Suppressor macrophage treated with lipopolysaccharide for 4 hours (primary cell): ENCODE measurements at places on chromosomes 2 and 18.

- no peak for DNase-seq
These were observed 101.9 kb downstream of the DNER start for GRCh38 chr2:229612384-229612971.

DNA sequence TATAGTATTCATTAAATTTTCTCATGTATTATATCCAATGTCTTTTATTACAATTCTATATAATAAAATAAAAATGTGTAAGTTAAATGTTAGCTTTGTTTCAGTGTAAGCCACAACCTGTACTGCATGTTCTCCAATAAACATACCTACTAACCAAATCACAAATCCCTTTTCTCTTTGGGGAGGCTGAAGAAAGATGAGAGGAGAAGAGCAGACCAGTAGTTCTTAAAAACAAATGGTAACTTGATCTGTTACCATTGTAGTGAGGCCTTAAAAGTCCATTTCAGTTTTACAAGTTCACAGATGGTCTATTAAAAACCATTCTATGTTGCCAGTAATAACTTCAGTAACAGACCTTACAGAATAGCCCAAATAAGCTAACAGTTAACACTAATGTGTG, 100.5 kb downstream of the SOS1 start:
- no peak for DNase-seq

DNA sequence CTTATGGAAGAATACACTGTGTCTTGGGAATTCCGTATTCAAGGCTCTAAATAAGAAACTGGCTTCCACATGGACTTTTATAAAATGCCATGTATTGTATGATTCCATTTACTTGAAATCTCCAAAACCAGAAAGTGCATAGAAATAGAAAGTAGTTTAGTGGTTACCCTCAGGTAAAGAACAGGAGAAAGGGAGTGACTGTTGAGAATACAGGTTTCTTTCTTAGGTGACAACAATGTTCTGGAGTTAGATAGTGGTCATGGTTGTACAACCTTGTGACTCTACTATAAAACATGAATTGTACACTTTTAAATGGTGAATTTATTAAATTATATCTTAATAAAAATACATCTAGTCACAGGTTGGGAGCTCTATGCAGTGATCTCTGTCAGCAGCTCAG, 481.8 kb downstream of the SPAG16 start:
- no peak for DNase-seq

- DNase-seq, result no peak
These were observed 484 bp upstream of the ASNSD1 start for GRCh38 chr2:189660803-189661147.
